ENCODE measurements at places on chromosomes 5 and 9.
A peak's percentile ranks its signal among the peaks of the same experiment; 100 is the strongest.

GRCh38 chr5:111929261-111929660 lies 172.3 kb upstream of the NREP start:
- DNase-seq = no peak

DNA sequence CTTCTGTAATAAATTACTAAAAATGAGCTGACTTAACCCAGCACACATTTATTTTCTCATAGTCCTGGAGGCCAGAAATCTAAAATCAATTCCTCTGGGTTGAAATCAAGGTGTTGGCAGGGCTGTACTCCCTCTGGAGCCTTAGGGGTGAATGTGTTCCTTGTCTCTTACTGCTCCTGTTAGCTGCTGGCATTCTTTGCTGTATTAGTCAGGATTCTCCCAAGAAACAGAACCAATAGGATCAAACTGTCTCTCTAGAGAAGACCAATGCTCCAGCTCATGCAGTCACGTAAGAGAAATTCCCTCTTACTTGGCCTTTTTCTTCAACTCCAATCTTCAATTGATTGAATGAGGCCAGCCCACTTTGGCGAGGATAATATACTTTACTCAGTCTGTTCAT lies 15.3 kb upstream of the CD180 start:
- DNase-seq = no peak

DNA sequence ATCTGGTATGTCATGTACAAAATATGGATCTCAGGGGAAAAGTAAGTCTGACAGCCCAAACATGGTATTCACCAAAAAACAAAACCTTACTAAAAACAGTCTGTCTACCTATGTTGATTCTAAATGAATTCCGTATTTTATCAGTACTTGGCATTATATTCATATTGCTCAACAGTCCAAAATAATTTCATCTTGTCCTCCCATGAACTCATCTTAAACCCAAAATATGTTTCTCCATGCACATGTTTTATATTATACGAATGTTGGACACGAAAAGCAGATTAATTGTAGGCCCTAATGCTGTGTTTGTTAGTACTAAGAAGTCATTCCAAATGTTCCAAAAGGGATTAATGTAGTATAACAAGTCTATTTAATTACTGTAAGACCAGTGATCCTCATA lies 20.1 kb downstream of the NFIB start:
- DNase-seq = no peak

DNA sequence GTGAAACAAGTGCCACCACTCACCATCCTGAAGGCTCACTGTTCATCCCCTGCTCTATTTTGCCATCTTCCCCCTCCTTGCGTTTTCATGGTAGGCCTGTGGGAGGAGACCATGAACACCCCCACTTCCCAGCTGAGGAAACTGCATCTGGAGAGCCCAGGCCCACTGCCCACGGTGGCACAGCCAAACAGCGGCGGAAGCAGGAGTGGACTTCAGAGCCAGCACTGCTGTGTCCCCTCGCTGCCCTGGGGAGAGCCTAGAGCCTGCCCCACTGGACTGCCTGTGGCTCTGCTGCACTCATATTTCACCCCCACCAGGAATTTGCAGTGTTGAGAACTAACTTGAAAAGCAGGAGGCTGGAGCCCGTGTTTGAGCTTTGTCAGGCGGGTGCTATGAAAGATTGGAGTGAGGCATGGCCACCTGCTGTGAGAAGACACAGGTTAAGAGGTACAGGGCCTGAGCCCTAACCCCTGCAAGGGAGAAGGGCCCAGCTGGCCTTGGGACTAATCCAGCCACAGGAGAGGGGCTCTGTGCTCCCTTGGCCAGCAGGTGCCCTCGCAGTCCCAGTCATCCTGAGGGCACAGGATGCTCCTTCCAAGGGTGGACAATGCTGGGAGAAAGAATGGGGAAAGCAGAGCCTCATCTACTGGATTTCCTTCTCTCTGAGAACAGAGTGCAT lies 79.0 kb downstream of the MACROH2A1 start:
- no peak for DNase-seq

- DNase-seq = no peak
These were observed 147.2 kb downstream of the C9orf50 start for GRCh38 chr9:129473523-129474244.

DNA sequence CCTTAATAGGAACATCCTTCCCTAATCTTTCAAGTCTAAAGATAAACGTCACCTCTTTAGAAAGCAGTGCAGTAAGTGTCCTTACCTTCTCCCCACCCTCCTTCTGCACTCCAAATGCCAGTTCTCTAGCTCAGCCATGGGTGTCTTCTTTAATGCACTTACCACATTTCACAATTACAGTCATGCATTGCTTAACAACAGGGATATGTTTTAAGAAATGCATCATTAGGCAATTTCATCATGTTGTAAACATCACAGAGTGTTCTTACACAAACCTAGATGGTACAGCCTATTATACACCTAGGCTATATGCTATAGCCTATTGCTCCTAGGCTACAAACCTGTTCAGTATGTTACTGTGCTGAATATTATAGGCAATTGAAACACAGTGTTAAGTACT lies 91.2 kb downstream of the RFX3 start:
- no peak for DNase-seq

DNA sequence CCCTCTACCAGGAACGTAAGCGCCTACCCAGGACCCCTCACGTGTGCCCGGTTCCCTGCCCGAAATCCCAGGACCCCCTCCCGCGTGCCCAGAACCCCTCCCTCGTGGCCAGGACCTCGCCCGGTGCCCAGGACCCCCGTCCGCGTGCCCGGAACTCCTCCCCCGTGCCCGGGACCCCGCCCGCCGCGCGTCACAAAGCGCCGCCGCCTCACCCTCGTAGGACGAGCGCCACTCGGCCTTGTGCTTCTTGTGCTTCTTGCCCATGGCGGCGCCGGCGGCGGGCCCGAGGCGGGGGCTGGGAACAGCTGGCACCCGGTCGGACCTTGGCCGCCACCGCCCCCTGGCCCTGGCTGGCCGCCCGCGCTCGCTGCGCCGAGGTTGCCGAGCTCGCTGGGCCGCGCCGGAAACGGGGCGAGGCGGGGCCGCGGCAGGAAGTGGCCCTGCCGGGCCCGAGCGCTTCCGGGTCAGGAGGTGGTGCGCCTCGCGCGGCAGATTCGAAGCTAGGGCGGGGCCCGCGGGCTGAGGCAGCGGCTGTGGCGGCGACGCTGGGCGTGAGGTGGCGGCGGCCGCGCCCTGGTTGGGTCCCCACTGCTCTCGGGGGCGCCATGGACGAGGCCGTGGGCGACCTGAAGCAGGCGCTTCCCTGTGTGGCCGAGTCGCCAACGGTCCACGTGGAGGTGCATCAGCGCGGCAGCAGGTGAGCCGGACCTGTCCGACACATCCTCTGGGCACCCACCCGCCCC lies at the start of the genes BRD9 and TRIP13:
TSS of gene BRD9 (minus strand) at position 408 of the 743 bp plus-strand sequence. CDS start at position 264, 144 bp downstream.
TSS of gene TRIP13 (plus strand) at position 491 of the 743 bp plus-strand sequence. CDS start at position 606, 115 bp downstream.
- DNase-seq = peak; percentile 74

DNA sequence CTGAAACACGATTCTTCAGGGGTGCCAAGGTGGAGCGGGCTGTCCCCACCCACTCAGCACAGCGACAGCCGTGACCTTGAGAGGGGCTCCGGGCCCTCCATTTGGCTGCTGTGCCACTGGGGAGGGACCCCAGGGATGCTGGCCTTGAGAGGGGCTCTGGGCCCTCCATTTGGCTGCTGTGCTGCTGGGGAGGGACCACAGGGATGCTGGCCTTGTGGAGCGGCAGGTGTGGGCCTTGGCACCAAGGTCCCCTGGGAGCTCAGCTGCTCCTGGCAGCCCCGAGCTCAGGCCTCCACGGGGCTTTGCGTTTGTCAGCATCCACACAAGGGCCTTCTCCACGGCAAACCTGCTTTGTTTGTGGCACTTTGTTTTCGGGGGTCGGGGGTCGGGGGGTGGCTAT lies 137.6 kb upstream of the LPCAT1 start:
- no peak for DNase-seq

GRCh38 chr9:133359399-133360175 lies 3.2 kb downstream of the SURF2 start:
- DNase-seq = no peak

GRCh38 chr9:71072587-71072986 lies 48.8 kb downstream of the TRPM3 start:
- DNase-seq = no peak

DNA sequence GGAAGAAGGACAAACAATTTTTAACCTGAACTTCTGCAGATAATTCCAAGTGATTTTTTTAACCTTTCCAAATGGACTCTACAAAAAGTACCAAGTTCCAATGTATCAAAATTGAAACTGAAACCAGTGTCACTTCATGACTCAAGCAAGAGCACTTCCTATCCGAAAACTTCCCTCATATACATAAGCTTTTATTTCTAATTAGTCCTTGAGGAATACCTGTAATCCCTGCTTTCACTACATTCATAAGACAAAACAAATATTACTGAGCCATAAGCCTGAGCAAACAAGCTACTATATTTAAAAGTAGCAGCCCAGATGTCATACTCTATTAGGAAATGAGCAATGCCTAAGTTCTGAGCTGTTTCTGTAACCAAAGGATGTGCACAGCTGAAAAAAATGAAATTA lies 224.4 kb downstream of the EBF1 start:
- peak; percentile 21 for DNase-seq

DNA sequence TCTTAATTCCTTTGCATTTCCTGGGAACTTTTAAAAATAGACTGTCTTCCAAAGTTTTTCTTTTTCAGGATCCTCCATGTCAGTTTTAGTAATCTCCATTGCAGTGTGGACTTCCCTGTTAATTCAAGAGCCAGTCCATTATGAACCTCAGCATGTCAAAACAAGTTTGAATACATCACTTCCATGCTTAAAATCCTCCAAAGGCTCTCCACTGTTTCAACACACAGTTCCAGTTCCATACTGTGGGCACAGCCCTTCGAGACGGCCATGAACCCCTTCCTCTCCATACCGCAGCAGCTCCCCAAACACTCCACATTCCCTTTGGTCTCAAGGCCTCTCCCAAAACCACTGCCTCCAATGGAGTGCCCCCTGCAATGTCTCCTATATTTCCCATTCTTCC lies 19.5 kb downstream of the LIFR start:
- no peak for DNase-seq

DNA sequence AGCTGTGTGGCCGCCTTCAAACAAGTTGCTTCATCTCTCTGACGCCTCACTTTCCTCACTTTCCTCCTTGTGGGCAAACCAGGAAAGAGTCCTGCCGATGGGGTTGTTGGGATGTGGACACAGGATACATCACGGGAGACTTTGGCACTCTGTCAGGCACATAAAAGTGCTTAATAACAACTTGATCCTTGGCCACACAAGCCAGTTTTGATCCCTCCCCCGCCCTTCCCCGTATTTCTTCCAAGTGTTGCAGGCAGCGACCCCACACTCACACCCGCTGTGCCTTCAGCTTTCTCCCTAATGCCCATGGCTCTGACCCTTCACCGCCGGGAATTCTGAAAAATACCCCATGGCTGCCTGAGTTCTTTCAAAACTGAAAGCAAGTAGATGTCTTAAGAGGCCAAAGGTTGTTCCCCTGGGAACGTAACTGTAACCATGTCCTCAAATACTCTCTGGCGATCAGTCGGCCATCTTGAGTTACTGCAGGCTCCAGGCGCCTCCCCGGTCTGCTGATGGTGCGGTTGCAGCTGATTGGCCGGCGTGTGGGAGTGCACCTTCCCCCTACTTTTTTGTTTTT lies 59.8 kb downstream of the ARHGEF37 start:
- no peak for DNase-seq

GRCh38 chr9:83966209-83966582 lies 13.8 kb downstream of the HNRNPK start:
- DNase-seq = no peak

DNA sequence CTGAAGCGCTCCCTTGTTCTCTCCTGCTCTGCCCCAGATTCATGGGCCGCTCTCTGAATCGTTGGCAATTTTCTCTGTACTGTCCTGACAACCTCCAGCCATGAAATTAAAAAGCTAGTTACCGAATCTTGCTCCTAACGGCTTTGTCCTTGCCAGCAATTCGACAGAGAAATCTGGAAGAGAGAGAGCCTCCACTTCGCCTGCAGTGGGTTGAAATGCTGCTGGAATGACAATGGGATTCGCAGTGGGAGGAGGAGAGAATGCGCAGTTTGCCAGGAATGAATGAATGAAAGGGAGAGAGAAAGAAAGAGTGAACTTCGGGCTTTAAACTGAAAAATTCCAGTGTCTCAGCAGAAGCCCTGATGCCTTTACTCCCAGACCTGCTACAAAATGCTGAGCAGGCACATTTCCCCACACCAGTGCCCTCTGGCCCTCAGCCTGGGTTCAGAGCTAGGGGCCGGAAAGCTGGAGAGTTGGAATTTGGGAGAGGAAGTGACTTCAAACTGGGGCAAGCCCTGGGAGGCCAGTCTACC lies 11.5 kb upstream of the BOD1 start:
- DNase-seq = no peak

DNA sequence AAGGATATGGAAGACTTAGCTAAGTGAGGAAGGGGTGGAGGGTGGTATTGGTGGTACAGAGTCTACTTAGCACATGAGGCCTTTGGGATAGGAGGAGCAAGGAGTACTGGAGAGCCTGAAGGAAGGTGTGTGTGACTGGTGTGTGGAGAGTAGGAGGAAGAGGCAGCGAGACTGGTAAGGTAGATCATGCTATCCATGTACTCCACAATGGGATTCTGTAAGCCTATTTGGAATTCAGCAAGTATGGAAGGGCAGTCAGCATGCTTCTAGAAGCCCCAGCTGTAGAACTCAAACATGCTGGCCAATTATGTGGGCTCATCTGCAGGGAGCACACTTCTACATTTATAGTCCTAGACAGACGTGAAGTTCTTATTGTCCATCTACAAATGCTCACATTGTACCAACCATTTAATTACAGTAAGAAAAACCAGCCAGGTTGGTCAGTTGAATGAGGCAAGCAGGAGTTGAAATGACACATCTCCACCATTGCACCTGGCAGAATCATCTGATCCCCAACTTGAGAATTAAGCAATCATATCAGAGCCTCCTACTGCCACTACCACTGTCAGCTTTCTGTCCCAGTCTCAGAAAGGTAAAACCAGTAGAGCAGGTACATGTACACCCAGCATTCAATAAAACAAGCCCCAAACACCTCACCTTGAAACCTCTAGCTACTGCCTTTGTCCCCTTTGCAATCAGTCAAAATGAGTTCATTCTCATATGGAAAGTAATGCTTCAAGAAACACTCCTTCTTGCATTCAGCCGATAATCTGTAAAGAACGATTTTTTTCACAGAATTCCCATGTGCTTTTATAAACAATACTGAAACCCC lies 60.9 kb upstream of the GLRX start:
- no peak for DNase-seq

- DNase-seq = no peak
These were observed 92.4 kb upstream of the PRRC1 start for GRCh38 chr5:127425037-127425436.

GRCh38 chr5:35850967-35851680 lies 5.6 kb upstream of the IL7R start:
- no peak for DNase-seq

DNA sequence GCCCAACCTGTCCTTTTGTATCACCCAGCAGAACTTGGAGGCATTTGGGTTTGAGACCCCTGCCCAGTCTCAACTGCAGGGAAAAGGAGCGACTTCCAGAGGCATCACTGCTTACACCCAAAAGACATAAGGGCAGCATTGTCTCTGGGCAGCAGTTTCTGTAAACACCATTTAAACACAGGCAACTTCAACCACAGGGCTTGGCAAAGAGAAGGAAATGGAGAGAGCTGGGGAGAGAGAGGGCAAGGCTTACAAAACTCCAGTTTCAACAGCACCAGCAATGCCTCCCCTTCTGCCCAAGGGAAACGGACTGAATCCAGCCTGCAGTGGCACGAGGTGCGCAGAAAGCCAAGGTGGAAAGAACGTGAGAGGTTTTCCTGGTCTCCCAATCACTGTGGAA lies 147.6 kb downstream of the ROR2 start:
- DNase-seq = no peak

GRCh38 chr9:103116246-103116645 lies 121.1 kb downstream of the CYLC2 start:
- DNase-seq = no peak

- DNase-seq = no peak
These were observed 382.5 kb downstream of the KCNN2 start for GRCh38 chr5:114744406-114744805.
